ENCODE measurements at places on chromosomes 2 and 18.

DNA sequence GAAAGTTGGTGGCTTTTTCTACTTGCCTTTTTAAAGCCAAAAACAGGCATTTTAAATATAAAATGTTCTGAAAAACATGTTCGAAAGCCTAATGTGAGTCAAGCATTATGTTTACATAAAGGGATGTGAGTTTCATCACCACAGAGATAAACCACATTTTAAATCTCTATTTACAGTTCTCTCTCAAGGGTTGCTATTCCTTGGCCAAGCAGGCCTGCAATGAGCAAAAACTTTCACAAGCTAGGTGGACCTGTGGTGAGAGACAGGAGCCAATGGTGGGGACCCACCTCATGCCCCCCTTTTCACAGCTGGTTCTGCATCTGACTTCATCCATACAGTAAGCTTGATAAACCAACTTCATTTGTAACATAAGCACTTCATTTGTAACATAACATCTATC lies 65.1 kb downstream of the CUL3 start:
- no peak for DNase-seq

DNA sequence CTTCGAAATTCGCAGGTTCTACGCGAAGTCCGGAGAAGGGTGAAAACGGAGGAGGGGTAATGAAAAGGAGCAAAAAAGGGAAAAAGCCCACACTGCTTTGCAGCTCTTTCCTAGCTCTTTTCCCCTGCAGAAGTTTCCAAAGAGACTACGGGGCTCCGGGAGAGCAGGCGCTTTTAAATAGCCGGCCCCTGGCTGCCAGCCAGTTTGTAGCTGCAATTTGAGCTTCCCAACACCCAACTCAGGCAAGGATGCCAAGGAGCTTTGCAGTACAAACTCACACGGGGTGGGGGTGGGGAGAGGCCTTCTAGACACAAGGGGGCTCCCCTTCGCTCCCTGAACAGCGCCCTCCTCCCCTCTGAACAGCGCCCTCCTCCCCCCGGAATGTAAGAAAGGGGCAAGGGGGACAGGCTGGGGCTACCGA lies at the start of gene IGFBP5:
Gene IGFBP5, minus strand, starts transcription at position 149 of the 421 bp plus-strand sequence. CDS start 774 bp downstream, outside the sequence.
- DNase-seq = no peak

- no peak for DNase-seq
Observed at GRCh38 chr2:29262681-29263260, 147.6 kb downstream of the CLIP4 start.

DNA sequence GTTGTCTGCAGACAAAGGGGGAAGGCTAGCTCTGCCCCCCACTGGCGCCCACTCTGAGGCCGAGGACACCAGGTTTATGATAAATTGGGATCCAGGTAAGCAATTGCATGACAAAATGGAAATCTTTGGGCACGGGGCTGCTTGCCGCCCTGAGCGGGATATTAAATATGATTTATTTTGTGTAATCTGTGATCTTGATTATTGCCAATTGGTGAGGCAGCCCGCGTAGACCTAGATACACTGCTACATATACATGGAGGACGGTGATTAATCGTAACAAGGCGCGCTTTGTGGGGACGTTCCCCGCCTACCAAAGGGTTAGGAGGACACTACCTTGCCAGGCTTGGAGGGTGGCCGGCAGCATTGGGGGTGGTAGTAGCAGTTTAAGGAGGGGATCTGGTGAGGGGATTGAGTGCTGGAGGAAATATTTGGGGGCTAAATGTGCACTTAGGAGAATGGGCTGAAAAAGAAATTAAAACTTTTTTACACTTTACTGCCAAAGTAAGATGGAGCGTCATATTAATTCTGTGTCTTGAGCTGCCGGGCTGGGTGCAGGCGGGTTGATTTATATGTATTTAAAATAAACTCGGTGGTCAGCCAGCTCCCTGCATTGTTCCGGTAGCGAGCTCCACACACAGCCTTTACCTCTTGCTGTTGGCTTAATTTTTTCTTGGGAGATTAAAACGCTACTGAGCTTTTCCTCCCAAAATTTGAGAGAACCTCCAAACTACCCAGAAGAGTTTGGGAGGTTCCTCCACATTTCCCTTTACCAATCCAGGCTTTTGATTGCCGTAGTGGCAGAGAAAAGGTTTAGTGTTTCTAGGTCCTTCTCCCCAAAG lies 4.1 kb downstream of the HOXD3 start:
- no peak for DNase-seq

DNA sequence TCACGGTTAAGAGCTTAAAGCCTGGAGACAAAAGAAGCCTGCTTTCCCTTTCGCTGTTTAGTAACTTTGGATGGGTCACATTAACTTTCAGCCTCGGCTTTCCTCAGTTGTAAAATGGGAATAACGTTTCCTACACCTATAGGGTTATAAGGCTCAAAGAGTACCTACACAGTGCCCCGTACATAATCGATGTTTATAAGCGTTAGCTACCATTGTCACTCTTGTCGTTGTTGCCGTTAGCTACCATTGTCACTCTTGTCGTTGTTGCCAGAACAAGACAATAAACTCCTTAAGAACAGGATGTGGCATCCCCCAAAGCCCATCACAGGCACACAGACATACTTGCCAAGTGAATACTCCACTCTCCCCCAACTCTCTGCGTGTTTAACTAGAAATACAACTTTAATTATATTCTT lies 901 bp upstream of the MFSD6 start:
- DNase-seq = no peak
